Activated CD4-positive, alpha-beta T cell treated with anti-CD3 and anti-CD28 coated beads for 1 hour (primary cell): ENCODE measurements at places on chromosomes 1 and 21.
A peak's percentile ranks its signal among the peaks of the same experiment; 100 is the strongest.

- DNase-seq: no peak
These were observed 118.7 kb upstream of the CD34 start for GRCh38 chr1:208029381-208030287.

- no peak for DNase-seq
These were observed 2.2 kb downstream of the CELSR2 start for GRCh38 chr1:109251277-109252166.

DNA sequence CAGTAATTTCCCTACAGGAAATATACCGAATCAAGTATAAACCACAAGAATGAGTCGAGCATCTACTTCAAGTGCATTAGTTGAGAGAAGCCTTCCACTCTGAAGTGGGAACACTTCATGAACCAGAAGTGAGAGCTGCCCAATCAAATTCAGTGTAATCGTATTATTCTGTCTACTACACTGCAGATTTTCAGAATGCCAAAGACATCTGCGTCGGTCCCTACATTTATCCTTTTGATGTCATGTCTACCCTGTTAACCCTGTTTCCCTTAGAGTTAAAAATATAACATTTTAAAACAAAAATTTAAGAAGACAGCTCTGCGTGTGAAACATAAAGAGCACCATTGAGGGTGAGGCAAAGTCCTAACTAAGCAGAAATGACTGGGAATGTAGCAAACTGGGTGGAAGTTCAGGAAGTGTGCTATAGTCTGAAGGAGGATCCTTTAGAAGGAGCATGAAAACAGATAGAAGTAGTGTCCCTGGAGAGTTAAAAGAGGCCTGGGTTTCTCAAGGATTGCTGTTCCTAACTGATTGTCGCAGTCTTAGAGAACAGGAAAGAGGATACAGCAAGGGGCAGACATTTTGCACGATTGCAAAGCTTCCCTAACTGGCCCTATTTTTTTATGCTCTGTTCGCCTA lies 291.2 kb downstream of the PTPRC start:
- no peak for DNase-seq

GRCh38 chr1:155066777-155067176 lies 3.2 kb downstream of the EFNA4 start:
- DNase-seq: no peak

- no peak for DNase-seq
These were observed 45.7 kb upstream of the CACYBP start for GRCh38 chr1:174954073-174954460.

DNA sequence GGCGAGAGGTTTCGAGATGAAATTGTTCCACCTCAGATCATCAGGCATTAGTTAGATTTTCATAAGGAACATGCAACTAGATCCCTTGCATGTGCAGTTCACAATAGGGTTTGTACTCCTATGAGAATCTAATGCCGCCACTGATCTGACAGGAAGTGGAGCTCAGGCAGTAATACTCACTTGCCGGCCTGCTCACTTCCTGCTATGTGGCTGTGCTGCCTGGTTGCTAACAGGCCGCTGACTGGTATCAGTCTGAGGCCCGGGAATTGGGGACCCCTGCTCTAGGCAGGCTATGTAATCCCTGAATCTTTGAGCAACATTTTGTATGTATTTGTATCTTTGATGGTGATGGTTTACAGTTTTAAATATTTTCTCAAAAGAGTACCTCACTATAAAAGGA lies 32.5 kb downstream of the XKR8 start:
- DNase-seq: peak; percentile 34

DNA sequence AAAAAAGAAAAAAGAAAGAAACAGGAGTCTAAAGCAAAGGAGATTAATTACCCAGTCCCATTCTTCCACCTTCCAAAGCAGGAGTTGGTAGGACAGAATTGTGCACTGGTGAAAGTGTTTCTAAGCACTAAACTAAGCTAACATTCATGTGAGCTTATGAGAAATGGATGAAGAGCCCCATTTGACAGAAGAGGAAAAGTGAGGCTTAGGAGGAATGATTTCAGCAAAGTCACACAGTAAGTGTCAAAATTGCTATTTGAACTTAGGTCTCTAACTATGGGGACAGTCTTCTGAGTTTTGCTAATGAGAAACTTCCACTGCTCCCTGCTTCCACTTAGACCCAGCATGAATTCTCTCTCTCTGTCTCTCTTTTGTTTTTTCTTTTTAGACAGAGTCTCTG lies 18.7 kb downstream of the LCK start:
- no peak for DNase-seq

GRCh38 chr1:23452011-23452411 lies 27.5 kb upstream of the TCEA3 start:
- peak; percentile 12 for DNase-seq

GRCh38 chr1:186884251-186884650 lies 55.5 kb downstream of the PLA2G4A start:
- DNase-seq: no peak

DNA sequence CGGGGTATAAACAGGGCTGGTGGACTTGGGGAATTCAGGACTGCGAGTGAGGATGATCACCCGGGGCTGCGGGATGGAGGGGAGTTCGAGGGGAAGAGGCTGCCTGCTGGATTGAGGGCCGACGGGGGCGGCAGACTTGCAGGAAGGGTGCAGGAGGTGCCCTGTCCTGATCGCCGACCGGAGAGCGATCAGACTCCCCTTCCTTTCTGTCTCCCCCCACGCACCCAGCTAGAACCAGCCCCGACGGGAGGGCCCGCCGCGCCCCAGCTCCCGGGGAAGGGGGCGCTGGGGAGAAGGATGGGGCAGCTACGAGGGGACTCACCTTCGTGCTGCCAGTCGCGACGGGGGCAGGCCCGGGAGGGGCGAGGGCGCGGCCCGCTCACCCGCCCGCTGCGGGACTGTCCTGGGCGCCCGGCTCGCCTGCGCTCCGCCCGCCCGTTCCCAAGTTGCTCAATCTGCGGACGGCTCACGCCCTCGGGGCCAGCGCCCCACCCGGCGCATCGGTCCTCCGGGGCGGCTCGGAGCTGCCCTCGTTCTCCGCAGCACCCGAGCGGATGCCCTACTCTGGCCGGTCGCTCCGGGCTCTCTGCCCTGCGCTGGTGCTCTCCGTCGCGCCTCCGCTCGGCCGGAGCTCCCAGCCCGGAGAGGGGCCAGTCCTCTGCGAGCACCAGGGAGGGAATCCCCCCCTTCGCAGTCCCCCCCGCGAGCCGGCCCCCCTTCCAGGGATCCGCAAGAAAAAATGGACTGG lies at the start of gene RSPO1:
RSPO1 (minus strand) TSS at position 649 of the 748 bp plus-strand sequence. CDS start 5,231 bp downstream, outside the sequence.
- no peak for DNase-seq

DNA sequence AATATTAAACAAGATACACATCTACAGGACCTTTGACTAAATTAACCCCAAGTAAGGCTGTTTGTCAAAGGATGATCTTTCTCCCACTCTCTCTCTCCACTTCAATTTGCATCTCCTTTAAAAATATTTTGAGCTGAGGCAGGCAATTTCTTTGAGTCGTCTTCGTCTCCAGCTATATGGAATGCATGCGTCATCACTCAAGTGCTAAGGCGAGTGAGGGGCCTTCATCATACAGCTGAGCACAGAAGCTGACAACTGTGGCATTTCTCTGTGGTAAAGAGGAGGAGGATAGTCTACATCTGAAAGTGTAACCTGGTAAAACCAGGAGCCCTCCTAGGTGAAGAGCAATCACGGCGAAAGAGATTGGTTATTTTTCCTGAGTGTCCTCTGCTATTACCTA lies 7.6 kb downstream of the EPHX4 start:
- DNase-seq: no peak

DNA sequence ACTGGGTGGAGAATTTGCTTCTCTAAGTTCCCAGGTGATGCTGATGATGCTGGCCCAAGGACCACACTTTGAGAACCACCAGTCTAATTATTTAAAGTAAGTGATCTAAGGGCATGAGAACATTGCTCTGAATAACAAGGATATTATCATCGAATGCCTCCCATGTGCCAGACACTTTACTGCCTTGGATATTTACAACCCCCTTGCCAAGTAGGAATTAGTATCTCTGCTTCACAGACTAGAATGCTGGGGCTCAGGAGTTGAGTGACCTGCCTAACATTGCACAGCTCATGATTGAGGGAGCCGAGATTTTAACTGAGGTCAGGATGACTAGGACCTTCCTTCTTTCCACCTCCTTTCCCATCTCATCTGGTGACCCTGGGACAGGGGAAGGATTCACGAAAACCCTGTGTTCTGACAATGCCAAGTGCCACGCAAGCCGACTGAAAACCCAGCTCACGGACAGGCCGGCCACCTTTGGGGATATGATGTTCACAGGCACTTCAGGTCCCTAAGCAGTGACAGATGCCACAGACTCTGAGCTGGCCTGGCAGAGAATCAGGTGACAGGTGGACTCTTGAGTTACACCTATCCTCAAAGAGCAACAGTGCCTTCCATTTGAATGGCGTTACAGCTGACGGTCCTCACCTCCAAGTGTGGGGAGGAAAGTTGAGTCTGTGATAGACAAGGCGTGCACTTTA lies 230.7 kb downstream of the TOMM20 start:
- DNase-seq: no peak

- no peak for DNase-seq
These were observed 178.3 kb downstream of the KCNJ6 start for GRCh38 chr21:37737996-37738395.

- DNase-seq: peak; percentile 22
These were observed 23.6 kb downstream of the HTR6 start for GRCh38 chr1:19688041-19688842.

- no peak for DNase-seq
These were observed 1.9 kb downstream of the CSMD2 start for GRCh38 chr1:34162852-34163766.

- no peak for DNase-seq
These were observed 81.2 kb upstream of the RALGPS2 start for GRCh38 chr1:178643831-178644230.

DNA sequence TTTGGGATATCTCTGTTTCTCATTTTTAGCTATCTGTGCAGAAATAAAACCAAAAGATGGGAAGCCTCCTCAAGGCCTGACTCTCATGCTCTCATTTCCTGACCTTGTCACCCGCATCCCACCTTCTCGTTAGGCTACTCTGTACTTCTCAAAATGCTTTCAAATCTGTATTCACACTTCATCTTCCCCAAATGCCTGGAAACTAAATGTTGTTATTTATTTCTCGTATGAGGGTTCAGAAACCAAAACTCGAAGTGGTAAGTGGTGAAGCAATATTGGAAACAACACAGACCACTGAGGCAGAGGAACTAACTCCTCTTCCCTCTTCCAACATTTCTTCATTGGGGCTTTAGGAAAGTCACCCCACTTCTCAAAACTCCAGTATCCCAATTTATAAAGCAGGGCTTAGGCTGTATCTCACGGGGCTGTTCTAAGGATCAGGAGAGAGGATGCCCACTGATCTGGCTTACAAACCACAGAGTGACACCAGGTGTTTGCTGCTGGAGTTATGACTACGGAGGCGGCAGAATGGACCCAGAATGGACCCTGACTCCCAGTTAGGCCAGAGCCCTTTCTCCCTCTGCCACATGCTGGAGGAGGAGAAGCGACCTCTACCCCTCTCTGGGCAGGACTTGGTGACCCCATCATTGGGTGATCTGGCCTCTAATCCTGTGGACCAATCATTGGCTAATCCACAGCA lies 3.5 kb downstream of the SLAMF7 start:
- no peak for DNase-seq

DNA sequence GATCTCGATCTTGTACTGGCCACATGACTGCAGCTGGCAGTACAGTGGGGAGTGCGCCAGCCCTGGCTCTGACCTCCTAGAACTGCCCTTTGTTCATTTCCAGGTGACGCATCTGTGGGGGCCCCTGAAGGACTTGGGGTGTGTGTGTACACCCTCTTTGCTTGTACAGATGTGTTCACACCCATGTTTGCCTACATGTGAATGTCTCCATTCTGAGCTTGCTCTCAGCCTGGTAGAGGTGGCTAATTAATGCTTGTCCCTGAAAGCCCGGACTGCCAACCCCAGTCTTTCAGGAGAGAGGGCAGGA lies 19.8 kb downstream of the TNFRSF1B start:
- DNase-seq: no peak

DNA sequence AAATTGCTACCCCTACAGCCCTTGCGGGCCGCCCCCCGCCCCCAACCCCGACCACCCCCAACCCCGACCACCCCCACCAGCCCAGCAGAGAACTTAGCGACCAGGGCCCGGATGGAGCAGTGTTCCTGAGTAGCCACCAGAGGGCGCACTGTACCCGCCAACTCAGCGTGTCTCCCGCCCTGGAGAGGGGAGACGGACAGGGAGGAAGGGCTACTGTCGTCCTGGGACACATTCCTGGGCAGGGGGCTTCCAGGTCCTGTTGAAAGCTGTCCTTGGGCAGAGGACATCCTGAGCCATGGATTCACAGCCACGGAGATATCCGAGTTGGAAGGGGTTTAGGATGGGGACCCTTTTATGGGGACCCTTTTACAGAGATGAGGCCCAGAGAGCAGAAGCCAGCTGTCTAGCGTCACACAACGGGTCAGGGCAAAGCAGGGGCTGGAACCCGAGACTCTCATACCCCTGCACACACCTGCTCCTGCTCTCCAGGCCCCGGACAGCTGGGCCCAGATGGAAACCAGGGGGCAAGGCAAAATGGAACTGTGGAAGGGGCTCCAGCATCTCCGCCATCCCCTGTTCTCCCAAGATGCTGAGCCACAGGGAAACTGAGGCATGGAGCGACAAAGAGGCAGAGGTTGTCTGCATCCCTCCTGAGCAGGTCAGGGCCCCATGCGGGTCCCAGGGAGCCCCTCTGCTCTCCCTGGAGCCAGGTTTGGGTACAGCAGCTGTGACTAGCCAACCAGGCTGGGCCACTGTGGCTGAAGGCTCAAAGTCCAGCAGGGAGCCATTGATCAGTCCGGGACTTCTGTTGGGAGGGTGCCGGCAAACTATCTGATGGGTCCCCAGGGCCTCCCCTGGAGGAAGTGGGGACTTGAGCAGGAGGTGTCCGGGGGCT lies 25.0 kb upstream of the LAPTM5 start:
- DNase-seq: peak; percentile 63

DNA sequence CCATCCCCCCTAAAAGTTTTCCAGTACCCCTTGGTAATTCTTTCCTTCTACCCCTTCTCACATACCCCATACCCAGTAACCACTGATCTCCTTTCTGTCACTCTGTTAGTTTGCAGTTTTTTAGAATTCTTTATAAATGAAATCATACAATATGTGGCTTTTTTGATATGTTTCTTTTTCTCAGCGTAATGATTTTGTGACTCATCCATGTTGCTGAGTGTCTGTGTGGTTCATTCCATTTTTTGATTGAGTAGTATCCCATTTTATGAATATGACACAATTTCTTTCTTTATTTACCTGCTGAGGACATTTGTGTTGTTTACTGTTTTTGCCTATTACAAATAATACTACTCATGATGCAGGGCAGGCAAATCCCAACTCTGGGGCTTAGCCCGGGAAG lies 1605.3 kb downstream of the BRINP3 start:
- no peak for DNase-seq

GRCh38 chr1:243465081-243465480 lies 209.2 kb downstream of the SDCCAG8 start:
- no peak for DNase-seq

GRCh38 chr1:97384294-97384968 lies 536.4 kb downstream of the DPYD start:
- no peak for DNase-seq
